T-helper 17 cell (primary cell): ENCODE measurements at places on chromosomes 11 and 22.

GRCh38 chr11:2549491-2549875 lies 104.7 kb downstream of the KCNQ1 start:
- no peak for DNase-seq

DNA sequence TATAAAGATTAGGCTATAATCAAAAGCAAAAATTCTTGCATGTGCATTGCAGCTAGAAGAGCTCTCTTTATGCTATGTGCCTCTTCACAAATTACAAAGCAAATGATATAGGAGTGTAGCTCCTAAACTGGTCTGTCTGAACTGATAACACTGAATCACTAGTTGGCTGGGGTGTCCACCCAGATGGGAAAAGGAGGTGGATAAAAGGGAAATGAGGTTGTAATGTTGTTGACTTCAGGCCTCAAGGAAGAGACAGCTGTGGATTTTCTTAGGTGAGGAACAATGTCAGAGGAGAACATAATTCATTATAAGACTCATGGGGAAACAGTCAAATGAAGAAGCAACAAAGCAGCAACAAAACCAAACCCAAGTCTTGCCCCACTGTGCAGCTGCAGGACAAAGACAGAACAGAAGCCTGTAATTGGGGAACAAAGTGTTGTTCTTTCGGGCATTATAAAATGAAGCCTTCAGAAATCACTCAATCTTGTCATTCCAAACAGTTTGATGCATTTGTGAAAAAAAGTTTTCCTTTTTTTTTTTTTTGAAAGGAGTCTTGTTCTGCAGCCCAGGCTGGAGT lies 130.1 kb upstream of the DDI1 start:
- no peak for DNase-seq

DNA sequence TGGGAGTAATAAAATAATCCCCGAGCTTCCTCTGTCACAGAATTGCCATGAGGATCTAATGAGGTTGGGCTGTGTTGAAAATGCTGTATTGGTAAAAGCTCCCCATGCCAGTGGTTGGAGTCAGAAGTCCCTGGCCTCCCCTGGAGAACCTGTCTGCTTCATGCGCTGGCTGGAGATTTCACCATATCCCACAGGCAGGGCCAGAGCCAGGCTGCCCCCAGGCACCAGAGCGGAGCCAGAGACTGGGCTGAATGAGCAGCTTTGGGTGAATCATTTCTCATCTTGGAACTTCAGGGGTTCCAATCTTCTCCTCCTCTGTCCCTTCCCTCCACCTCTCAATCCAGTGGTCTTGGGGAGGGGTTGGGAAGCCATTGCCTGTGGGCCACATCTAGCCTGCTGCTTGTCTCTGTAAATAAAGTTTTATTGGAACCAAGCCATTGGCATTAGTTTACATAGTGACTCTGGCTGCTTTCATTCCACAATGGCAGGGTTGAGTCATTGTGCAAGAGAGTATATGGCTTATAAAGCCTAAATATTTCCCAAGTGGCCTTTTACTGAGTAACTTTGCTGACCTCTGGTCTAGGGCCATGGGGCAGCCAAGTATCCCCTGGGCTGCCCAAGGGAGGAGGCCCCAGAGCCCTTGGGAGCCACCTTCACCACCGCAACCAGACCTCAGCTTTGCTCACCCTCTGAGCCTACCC lies 35.2 kb downstream of the LRRC10B start:
- DNase-seq: no peak

DNA sequence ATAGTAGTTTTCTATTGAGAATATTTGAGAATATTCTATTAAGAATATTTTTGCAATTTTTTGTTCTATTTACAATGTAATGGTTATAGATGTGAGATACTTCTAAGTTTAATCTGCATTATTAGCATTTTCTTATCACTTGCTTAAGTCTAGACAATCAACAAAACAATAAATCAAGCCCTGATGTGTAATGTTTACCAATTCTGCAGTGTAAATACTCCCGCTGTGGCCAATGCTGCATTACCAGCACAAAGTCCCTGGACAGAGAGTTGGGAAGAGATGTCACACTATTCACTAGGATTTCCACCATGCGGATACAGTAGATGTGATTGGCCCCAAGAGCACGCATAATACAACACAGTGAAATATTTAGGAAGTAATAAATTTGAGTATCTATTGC lies 47.6 kb upstream of the GCAT start:
- no peak for DNase-seq

- no peak for DNase-seq
Measured at GRCh38 chr11:93481696-93482095, 61.5 kb downstream of the SMCO4 start.

DNA sequence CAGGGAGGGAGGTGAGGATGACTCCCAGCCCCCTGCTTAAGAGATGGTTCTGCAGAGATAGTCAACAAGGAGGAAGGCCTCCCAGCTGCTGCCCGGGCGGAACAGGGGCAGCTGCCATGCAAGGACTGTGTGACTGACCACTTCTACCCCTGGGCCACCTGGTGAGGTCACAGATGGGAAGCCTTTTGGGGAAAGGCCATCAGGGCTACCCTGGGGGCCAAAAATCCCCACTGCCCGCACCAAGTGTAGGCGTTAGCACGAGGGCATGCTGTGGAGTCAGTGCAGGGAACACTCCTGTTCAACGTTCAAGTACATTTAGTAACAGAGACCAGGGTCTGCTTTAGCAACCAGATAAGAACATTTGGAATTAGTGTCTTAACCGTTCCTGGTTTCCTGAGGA lies 372.9 kb downstream of the BRD1 start:
- DNase-seq: no peak

DNA sequence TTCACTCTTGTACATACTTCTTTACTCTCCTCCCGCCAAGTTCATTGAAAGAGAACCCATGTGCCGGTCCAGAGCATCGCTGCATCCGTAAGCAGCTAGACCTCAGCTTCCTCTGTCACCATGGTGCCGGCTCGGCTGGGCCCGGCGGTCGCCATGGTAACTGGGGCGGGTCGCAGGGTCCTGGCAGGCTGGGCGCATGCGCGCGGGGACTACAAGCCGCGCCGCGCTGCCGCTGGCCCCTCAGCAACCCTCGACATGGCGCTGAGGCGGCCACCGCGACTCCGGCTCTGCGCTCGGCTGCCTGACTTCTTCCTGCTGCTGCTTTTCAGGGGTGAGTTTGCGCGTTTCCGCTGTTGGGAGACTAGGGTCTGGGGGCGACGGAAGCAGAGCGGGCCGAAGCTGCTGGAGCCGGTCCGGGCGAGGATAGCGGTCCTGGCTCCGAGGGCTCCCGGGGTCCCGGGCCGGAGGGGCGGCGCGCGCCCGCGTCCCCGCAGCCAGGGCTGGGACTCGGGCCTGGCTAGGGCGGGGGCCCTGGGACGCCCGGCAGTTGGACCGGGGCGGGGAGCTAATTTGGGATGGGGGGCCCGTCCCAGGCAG lies at the start of gene JAM3:
JAM3 (plus strand) TSS at position 244 of the 597 bp plus-strand sequence; CDS start at position 256, 12 bp downstream.
- DNase-seq: peak; percentile 89

GRCh38 chr11:121328176-121328966 lies 35.8 kb downstream of the SC5D start:
- DNase-seq: no peak

DNA sequence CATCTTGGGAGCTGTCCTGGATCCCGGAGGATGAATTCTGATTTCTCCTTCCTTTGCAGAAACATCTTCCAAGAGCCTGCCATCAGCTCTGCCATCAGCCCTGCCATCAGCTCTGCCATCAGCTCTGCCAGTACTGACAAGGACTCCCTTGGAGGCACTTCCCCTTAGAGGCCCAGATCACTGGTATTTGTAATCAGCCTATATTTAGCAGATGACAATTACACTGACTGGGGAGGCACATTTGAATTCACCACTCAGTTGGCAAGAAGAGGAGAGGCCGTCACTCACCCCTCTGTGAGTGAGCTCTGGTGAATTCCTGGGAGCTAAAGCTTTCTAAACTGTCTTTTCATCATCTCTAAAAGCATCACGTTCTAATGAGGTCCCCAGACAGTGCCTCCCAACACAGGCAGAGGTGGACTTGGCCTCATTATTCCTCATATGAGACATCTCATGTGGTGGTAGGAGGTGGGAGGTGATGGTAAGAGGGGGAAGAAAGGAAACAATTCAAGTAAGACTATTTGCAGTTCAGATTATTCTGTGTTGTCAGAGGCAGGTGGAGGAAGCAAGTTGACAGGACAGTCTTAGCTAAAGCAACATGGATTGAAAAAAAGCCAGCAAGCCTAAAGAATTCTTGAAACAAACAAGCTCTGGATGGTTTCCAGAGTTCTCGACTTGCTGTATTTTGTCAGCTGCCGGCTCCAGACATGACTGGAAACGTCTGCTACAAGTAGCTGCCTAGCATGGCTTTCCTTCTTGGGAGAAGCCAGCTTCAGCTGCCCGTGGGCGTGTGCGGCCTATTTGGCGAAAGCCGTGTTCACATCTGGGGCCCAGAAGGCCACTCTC lies 771.7 kb downstream of the TBC1D22A start:
- DNase-seq: no peak

DNA sequence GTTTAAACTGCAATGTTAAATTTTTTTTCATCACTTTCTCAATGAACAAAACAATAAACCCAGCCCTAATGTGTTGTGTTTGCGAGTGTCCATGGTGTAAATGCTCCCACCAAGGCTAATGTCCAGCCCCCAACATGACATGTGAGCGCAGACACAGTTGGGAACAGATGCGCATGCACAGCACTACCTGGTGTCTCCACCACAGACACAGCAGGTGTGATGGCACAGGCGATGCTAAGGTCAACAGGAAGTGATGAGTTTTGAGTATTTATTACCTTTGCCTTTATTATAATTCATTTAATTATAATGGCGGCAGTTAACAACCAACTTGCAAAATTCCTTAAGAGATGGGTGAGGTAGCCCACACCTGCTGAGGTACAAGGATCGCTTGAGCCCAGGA lies 42.9 kb downstream of the MICAL3 start:
- DNase-seq: no peak

DNA sequence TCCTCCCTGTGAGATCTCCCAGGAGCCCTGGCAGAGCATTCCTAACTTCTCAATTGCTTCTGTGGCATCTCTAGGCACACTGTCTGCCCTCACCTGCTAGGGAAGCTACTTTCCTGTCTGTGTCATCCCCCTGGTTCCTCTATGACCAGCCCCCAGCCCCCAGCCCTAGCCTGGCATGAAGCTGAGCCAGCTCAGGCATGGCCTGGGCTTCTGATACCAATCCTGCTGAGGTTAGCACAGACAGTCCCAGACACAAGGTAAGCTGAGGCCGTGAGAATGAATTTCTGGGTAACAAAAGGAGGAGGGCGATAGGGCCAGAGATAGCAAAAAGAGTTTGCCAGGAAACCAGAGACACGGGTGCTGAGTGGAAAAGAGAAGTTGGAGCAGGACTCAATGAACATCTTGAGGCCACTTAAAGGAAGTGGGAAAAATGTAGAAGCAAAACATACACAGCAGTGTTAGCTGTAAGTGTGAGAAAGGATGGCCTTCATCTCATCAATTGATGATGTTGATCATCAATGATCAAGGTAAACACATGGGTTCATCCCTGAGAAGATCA lies 87.6 kb upstream of the PICALM start:
- no peak for DNase-seq

GRCh38 chr22:43205748-43206508 lies 19.0 kb upstream of the TTLL12 start:
- no peak for DNase-seq

GRCh38 chr11:130095326-130095725 lies 25.6 kb downstream of the APLP2 start:
- no peak for DNase-seq
